ENCODE measurements at places on chromosomes 5 and 9.

DNA sequence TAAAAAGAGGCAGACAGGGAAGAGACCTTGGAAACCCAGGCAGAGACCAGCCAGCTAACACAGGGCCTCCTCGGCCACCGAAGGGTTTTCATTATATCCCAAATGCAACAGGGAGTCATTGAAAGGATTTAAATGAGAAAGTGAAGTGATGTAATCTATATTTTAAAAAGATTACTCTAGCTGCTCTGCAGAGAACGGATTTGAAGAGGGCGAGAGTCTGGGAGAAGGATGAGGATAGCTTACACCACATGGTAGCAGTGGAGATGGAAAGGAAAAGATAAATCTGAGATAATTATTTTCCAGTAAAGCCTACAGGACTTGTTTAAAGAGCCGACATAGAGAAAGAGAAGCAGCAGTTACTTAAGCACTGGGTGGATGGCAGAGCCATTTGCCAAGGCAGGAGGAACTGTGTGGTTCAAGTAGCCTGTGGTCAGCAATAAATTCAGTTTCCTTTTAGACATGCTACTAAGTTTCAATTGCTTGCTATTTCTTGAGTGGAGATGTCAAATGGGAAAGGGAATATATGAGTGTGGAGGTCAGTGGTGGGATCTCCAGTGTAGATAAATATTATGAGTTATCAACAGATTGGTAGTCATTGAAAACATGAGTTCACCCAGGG lies 9.3 kb downstream of the FBN2 start:
- no peak for DNase-seq

- DNase-seq, result no peak
Observed at GRCh38 chr9:120921661-120922181, 4.9 kb downstream of the TRAF1 start.

GRCh38 chr5:99369797-99370593 lies 441.2 kb upstream of the CHD1 start:
- DNase-seq, result no peak

DNA sequence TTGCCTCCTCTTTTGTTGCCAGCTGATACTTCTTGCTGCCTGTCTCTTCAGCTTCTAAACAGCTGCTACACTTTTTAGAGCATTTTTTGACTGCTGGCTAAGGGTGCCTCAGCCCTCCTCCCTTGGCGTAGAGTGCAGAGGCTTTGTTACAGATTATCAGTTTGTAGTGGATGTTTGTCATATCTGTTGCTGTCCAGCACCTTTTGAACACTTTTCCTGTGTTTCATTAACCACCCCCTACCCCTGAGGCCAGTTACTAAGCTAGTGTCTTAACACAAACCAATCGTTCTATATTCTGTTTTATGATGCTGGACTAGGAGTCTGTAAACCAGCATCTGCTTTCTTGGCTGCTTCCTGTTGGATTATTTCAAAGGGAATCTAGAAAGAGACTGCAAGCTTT lies 441.5 kb downstream of the DNAH5 start:
- no peak for DNase-seq

GRCh38 chr5:52988335-52989024 lies 672 bp upstream of the ITGA2 start:
- no peak for DNase-seq

GRCh38 chr9:69173497-69173890 lies 583 bp upstream of the TJP2 start:
- no peak for DNase-seq

DNA sequence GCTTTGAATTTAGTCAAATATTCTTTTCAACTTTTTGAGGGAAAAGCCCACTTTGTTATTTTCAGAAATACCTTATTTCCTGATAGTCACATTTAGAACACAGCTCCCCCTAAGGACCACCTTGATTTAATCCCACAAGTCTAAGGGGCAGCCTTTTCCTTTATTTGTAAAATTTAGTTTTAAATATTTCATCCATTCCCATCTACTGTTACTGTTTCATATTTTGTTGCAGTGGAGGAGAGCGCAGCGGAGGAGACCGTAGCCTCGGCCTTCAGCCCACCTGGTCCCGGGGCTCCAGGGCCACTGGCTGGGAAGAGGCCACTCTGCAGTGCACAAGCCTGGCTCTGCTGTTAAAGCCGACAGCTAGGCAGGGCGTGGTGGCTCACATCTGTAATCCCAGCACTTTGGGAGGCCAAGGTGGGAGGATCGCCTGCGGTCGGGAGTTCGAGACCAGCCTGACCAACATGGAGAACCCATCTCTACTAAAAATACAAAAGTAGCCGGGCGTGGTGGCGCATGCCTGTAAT lies 19.6 kb downstream of the LPCAT1 start:
- no peak for DNase-seq

DNA sequence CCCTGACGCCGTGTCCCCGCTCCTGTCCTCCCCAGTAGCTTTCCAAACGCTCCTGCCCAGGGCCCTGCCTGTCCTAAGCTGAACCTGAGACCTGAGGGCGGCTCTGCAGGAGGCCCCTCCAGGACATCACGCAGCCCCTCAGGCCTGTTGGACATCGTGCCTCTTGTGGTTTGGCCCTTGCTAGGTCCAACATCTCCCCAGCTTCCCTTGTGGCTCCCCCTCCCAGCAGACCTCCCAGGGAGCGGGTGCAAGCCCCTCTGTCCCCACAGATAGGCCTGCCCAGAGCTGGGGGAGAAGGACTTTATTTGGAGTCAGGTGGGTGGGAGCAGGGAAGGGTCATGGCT lies 4.1 kb downstream of the OBP2B start:
- no peak for DNase-seq

- DNase-seq, result no peak
Observed at GRCh38 chr5:125143011-125143410, 396.6 kb upstream of the ZNF608 start.

GRCh38 chr5:94784536-94785505 lies 166.4 kb downstream of the SLF1 start:
- no peak for DNase-seq

DNA sequence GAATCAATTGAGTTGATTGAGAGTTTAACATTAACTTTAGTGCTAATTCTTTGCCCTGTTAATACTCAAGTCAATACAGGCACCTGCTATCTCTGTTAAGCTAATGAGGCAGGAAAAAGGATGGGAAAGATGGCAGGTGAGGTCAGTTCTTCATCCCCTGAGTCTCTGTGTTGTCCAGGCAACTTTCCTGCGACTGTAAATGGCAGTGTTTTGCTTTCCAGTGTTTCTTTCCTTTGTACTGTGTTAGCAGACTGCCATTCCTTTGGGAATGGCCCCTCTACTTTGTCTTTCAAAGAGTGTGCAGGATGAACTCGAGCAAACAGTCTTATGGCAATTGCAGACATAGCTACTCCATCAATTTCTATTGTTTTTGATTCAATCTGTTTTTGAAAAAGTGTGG lies 202.2 kb upstream of the VLDLR start:
- no peak for DNase-seq

- DNase-seq, result no peak
Observed at GRCh38 chr5:135306557-135306956, 92.5 kb downstream of the MACROH2A1 start.

GRCh38 chr9:112764837-112765236 lies 14.3 kb downstream of the SNX30 start:
- DNase-seq, result no peak

- DNase-seq, result no peak
Observed at GRCh38 chr5:31850981-31851689, 212.2 kb downstream of the PDZD2 start.

DNA sequence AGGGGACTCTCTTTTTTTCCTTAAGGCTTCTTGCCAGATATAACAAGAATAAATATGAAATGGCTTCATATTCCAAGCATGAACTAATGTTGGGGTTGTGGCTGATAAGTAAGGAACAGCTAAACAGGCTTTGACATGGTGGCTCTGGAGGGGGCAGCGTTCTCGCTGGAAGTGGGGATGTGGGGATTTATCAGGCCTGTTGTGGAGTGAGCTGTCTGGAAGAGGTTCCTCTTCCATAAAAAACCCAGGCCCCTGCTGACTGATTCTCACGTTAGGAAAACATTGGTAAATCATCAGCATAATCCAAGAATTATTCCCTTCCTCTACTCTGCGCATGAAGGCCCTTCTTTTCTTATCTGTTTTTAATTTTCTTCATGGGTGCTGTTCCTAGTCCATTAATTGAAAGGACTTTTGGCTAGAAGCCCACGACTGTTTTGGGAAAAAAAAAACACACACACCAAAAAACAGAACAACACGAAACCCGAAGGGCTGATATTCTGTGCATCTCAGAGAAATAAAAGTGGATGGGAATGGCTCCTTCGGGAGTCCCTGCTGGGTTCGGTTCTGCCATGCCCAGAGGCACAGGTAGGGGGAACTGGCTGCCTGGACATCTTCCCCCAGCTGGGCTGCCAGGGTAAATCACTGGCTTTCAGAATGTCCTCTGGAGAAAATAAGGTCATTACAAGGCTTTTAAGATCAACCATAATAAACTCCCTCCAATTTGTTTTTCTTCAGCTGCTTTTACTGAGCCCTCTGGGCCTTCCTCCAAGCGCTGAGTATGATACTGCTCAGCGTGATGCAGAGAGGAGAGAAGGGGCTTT lies 297.0 kb downstream of the SLIT3 start:
- DNase-seq, result no peak

DNA sequence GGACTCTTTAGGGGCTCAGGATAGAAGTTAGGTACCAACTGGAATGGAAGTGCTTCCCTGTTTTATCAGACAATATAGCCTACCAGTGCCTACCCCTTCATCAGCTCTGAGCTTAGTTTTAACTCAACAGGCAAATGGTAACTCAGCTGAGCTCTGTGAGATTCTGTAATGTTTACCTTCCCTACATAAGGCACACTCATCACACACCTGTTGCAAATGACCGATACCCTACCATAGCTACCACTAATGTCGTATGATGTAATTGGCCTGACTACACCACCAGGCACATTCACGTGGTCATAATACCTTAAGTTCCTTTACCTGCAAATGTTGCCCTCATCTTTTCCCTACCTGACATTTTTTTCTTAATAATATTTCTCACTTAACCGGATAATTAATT lies 254.8 kb downstream of the ADGRV1 start:
- no peak for DNase-seq

GRCh38 chr9:87247097-87247496 lies 250.6 kb upstream of the DAPK1 start:
- DNase-seq, result no peak

- DNase-seq, result no peak
Observed at GRCh38 chr5:167661605-167662004, 629.8 kb upstream of the WWC1 start.

DNA sequence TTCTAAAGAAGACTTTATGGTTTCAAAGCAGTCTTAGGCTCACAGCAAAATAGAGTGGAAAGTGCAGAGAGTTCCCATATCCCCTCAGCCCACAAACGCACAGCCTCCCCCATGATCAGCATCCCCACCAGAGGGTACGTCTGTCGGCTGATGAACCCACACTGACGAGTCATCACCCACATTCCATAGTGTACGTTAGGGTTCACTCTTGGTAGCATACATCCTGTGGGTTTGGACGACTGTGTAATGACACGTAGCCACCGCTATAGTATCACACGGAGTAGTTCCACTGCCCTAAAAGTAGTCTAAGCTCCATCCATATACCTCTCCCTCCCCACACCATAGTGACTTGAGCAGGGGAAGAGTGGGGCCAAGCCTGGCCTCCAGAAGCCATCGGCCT lies 135.7 kb upstream of the PHYKPL start:
- no peak for DNase-seq

GRCh38 chr5:96721351-96721977 lies 59.3 kb downstream of the CAST start:
- DNase-seq, result no peak

GRCh38 chr5:1514027-1514818 lies 9.5 kb downstream of the LPCAT1 start:
- no peak for DNase-seq

- DNase-seq, result no peak
Observed at GRCh38 chr5:2536632-2537377, 214.7 kb downstream of the IRX2 start.

- DNase-seq, result no peak
Observed at GRCh38 chr9:101840694-101841188, 102.3 kb upstream of the GRIN3A start.

DNA sequence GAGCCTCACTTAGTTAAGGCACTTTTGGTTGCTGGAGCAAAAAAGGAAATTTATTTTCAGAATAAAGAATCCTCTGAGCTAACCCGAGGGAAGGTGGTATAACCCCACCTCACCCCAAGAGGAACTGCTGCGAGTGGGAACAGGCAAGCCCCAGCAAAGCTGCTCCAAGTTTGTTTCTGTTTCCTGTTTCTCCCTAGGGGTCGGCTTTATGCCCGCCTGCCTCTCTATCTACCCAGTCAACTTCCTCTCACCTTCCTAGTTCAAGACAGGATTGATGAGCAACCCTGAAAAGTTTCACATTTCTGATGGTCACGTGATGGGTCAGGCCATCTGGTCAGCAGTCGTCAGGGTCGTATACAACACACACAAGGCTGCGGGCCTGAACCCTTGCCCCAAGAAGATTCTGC lies 31.1 kb downstream of the TRIO start:
- DNase-seq, result no peak

GRCh38 chr5:34748431-34748830 lies 90.5 kb upstream of the TTC23L start:
- no peak for DNase-seq

DNA sequence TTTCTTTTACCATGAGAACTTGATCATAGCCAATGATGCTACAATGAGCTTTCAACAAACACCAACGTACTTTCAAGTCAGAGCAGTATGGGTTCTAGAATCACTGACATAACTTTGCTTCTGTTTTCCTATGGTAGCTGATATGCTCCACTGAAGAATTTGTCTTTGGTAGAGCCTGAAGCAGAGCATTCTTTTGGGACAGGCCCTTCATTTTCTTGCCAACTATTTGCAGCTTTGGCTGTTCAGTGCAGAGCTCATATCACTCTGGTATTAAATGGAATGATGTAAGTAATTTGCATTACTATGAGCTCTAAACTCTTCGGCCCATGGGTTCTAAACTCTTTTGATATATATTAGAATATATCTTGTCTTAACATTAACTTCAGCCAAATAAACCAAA lies 51.8 kb upstream of the APC start:
- DNase-seq, result no peak

DNA sequence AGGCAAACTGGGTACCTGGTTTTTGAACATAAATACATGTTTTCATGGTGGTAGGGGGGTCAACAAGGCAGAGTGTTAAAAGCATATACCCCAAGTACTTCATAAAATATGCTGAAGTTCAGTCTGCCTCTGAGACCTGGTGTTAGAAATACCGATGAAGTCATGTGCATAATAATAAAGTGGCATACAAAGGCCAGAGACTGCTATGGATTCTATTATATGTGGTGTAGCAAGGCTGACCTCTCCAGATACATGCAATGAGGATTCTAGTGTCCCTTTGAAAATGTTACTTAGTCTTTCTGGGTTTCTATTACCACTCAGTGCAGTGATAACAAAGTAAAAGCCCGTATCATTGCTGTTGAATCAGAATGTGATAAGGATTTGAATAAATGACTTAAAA lies 487.5 kb upstream of the ZNF608 start:
- DNase-seq, result no peak
